Activated T-cell treated with anti-CD3 and anti-CD28 coated beads, Interleukin-2, amount 50 U/mL, for 48 hours (primary cell): ENCODE measurements at places on chromosomes 12 and 14.

- no peak for DNase-seq
Measured at GRCh38 chr14:85466678-85467077, 63.3 kb upstream of the FLRT2 start.

DNA sequence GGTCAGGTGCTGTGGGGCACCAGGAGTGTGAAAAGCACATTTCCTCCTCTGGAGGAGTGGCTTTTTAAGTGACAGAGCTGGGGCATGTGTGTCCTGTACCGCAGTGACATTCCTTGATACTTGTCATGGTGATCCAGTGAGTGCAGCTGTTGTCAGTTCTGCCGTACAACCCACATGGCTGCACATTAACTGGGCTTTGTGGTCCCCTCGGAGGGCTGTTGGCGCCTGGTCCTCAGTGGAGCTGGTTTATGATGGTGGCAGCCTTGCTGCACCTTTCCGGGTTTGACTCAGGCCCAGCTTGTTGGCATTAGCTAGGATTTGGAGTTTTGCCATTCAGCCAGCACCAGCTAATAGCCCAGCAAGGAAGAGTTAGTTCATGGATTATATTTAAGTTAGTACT is 77.0 kb downstream of the SLC25A47 start:
- DNase-seq: no peak

DNA sequence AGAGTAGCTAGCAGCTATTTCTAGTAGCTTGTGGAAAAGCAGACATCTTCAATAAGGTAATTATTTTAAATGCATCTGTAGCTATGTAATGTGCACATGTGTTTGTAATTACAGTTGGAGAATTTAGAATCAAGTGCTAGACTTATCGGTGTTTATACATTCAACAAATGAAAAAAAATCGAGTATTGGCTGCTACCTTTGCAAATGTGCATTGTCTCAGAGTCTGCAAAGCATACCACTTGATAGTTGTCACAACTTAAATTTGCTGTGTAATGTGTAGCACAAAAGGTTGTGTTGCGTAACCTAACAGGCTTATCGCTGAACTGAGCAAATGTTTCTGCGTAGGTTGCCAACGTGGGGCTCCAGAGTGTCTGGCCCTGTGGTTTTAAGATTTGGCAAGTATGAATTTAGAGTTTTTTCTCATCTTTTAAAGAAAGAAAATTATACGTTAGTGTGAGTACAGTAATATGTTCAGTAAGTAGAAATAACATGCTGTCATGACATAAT is 44.3 kb downstream of the TMTC2 start:
- DNase-seq: no peak

DNA sequence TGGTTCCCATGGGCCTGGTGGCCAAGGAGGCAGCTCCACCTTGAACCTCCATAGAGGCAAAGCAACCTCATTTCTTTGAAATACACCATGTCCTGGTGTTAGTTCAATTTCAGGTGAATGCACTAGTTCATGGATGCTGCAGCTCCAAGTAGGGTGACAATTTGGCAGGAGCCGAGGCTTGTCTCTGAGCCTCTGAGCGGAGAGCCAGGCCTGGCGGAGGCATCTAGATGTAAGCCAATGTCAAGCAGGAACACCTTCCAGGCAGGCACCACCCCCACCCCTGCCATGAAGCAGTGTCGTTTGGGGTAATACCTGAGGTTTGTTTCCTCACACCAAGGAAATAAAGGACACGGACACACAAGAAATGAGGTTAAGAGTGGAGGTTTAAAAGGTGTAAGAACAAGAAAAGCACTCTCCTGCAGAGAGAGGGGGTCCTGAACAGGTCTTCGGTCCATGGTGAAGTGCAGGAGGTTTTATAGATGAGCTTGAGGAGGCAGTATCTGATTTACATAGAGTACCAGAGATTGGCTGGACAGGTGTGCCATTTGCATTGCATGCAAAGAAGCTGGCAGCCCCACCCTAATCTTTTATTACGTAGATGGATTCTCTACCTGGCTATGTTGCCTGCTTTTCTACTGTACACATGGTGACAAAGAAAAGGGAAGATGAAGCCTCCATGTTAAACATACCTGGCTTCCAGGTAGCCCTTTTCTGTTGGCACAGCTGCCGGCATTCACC is 60.3 kb downstream of the RIN3 start:
- DNase-seq: no peak

GRCh38 chr14:89755816-89756215 is 198.7 kb downstream of the EFCAB11 start:
- DNase-seq: no peak

- DNase-seq: peak; percentile 43
Measured at GRCh38 chr14:36556811-36557433, 25.5 kb downstream of the NKX2-8 start.

GRCh38 chr14:49923442-49923841 is 30.6 kb downstream of the ARF6 start:
- DNase-seq: no peak

GRCh38 chr12:124616394-124617221 is 49.2 kb upstream of the NCOR2 start:
- DNase-seq: no peak
